ENCODE measurements at places on chromosomes 1 and 21. TPM values are rescaled to one million over a fixed set of nuclear protein-coding genes. Genes with fewer than 3 reads are reported as not detected.
A peak's percentile ranks its signal among the peaks of the same experiment; 100 is the strongest.

GRCh38 chr1:95311014-95311413, 77.0 kb downstream of the RWDD3 start:
- no peak overlapping the region for H3K27ac ChIP-seq
- no peaks in the 10 kb centered on the region for H3K27me3 ChIP-seq
- no peaks in the 10 kb centered on the region for H3K4me1 ChIP-seq
- no peak overlapping the region for H3K4me3 ChIP-seq
- H3K36me3 ChIP-seq = no peaks in the 10 kb centered on the region

GRCh38 chr21:26708223-26708800, 135.2 kb upstream of the CYYR1 start:
- no peak overlapping the region for H3K27ac ChIP-seq
- H3K4me3 ChIP-seq = no peak overlapping the region
- no peaks in the 10 kb centered on the region for H3K27me3 ChIP-seq
- DNase-seq = no peak
- no peaks in the 10 kb centered on the region for H3K36me3 ChIP-seq

DNA sequence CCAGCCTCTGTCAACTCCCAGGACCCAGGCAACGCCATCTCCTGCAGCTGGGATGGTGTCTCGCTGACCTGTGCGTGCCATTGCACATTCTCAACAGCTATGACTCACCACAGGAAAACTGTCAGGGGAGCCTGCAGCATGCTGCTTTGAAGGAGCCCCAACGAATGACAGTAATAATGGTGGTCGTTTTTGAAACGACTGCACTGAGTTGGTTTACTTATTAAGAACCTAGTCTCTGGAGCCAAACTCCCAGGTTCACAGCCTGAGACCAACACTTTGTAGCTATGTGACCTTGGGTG, 21.6 kb downstream of the TCEA3 start:
- H3K27ac ChIP-seq = peak overlapping the region; percentile 71
- no peaks in the 10 kb centered on the region for H3K27me3 ChIP-seq
- no peak overlapping the region for H3K4me3 ChIP-seq
- H3K4me1 ChIP-seq = peaks cover 42% of the 10 kb centered on the region
- no peaks in the 10 kb centered on the region for H3K36me3 ChIP-seq
- DNase-seq = no peak

DNA sequence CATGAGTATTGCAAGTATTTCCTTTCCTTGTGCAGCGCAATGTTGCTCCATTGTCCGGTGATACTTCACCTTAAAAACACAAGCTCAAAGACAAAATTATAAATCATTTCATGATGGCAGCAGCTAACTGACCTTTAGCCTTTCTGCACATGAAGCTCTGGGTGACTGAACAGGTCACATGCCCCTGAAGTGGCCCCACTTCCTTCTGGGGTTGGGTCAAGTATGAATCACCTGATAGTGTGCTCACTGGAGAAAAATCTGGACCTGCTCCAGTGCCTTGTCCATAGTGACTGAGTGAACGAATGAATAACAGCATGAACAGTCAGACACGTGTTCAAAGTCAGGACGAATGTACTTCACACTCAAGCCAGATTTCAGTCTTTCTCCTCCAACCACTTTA, 658.9 kb downstream of the NPHP4 start:
- no peaks in the 10 kb centered on the region for H3K36me3 ChIP-seq
- peak; percentile 37 for DNase-seq
- no peak overlapping the region for H3K27ac ChIP-seq

GRCh38 chr1:96362623-96363022, 359.0 kb upstream of the PTBP2 start:
- H3K4me3 ChIP-seq = no peak overlapping the region
- no peak overlapping the region for H3K27ac ChIP-seq
- H3K4me1 ChIP-seq = no peaks in the 10 kb centered on the region
- DNase-seq = no peak
- no peaks in the 10 kb centered on the region for H3K36me3 ChIP-seq
- no peaks in the 10 kb centered on the region for H3K27me3 ChIP-seq

- H3K36me3 ChIP-seq = no peaks in the 10 kb centered on the region
- H3K4me1 ChIP-seq = no peaks in the 10 kb centered on the region
- DNase-seq = no peak
- H3K4me3 ChIP-seq = no peak overlapping the region
- no peaks in the 10 kb centered on the region for H3K27me3 ChIP-seq
Observed at GRCh38 chr1:165508291-165508690, 35.5 kb upstream of the LRRC52 start.

- H3K27me3 ChIP-seq = no peaks in the 10 kb centered on the region
- H3K27ac ChIP-seq = no peak overlapping the region
- no peak for DNase-seq
- no peaks in the 10 kb centered on the region for H3K4me1 ChIP-seq
- no peaks in the 10 kb centered on the region for H3K36me3 ChIP-seq
- no peak overlapping the region for H3K4me3 ChIP-seq
Observed at GRCh38 chr1:20167126-20167525, 18.8 kb upstream of the UBXN10 start.

DNA sequence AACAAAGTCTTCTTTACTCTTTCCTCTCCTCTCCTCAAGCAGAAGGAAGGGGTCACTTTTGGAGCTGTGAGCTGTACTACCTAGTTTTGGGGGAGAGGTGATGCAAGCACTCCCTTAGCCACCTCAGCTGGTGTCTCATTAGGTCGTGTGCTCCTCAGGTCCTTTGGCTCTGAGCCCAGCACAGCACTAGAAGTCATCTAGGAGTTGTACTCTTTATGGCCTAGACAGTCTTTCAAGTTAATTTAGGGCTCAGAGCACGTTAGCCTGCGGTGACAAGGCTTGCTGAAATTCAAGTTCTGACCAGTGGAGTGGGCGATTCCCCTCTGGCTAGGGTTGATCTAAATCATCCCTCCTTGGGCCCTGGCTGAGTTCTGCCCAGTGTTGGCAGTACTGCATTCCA, 48.0 kb upstream of the WDR26 start:
- H3K4me1 ChIP-seq = no peaks in the 10 kb centered on the region
- no peaks in the 10 kb centered on the region for H3K36me3 ChIP-seq
- no peak overlapping the region for H3K27ac ChIP-seq
- no peak overlapping the region for H3K4me3 ChIP-seq
- no peak for DNase-seq

GRCh38 chr21:28537371-28538079, 455.2 kb downstream of the LTN1 start:
- no peak overlapping the region for H3K4me3 ChIP-seq
- H3K36me3 ChIP-seq = no peaks in the 10 kb centered on the region
- H3K4me1 ChIP-seq = no peaks in the 10 kb centered on the region
- DNase-seq = no peak
- no peak overlapping the region for H3K27ac ChIP-seq

GRCh38 chr1:98538106-98538505, 123.4 kb upstream of the SNX7 start:
- H3K27me3 ChIP-seq = no peaks in the 10 kb centered on the region
- no peaks in the 10 kb centered on the region for H3K36me3 ChIP-seq
- no peaks in the 10 kb centered on the region for H3K4me1 ChIP-seq
- no peak for DNase-seq
- H3K27ac ChIP-seq = no peak overlapping the region

- DNase-seq = peak; percentile 80
- no peak overlapping the region for H3K27ac ChIP-seq
- H3K27me3 ChIP-seq = no peaks in the 10 kb centered on the region
- no peak overlapping the region for H3K4me3 ChIP-seq
- H3K36me3 ChIP-seq = no peaks in the 10 kb centered on the region
Observed at GRCh38 chr1:206461602-206462455, 8.4 kb upstream of the IKBKE start.

FGR gene
- 5.4 TPM for total RNA-seq

E2F2 gene
- not detected for total RNA-seq

S100A14 gene
- 30.4 TPM for total RNA-seq

KLF17 gene
- not detected for total RNA-seq

SPRR2A gene
- not detected for total RNA-seq

EXO1 gene
- total RNA-seq = not detected

TMEM82 gene
- not detected for total RNA-seq

LAD1 gene
- total RNA-seq = 54.7 TPM

OBSCN gene
- total RNA-seq = 34.9 TPM
